ENCODE measurements at places on chromosomes 5 and 9.

DNA sequence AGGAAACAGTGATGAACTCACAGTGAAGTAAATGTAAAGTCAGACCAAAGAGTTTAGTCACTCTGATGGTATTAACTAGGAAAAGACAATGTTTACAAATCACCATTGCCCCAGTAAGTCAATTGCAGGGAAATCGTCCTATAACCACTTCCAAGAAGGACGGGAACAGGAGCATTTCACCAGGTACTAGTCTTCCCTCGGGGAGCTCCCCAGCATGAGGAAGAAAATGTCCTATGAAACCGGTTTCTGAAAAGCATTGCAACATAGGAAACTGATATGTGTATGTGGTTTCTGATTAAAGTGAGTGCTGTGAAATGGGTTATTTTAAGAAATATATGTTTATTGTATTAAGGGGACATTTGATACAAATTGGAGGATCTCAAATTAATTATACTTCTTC, 626.7 kb upstream of the ADAMTS16 start:
- DNase-seq: no peak

DNA sequence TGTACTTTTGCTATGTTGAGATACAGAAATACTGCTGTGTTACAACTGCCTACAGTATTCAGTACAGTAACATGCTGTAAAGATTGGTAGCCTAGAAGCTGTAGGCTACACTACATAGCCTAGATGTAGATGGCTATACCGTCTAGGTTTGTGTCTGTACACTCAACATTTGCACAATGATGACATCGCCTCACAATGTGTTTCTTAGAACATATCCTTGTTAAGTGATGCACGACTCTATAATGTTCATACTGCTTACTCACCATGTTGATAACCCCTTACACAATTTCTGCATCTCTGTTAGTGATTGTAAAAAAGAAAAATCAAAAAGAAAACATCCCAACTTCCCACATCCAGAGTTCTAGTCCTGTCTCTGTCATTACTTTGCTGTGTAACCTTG, 450.0 kb downstream of the CCDC171 start:
- DNase-seq: no peak

DNA sequence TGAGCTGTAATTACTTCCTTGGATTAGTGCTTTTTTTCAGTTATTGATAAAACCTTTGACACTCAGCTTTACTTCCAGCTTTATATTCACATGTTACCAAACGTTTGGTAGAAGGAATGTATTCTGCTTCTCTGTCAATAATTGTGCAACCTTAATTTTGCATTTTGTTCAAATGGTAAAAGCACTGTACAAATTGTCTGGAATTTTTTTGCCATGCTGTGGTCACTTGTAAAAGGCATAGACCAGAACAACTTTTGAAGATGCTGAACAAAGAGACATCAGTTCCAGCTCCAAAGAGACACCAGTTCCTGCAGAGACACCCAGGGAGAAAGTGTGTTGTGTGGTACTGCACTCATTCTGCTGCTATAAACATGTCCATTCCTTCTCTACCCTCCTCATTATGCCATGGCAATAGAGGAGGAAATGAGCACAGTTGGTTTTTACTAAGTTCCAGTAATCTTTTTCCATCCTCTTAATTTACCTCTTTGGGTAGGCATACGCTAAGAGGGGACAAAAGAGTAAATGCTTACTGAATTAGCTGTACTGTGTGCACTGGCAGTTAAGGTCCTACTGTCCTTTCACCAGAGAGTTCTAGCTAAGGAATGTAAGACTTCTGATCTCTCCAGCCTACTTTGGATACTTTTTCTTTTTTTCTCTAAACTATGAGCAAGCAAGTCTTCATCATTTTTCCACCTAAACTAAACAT, 387.4 kb downstream of the FGF10 start:
- DNase-seq: no peak

- no peak for DNase-seq
These were observed 9.5 kb downstream of the NUDT2 start for GRCh38 chr9:34338665-34339385.

- no peak for DNase-seq
These were observed 24.9 kb downstream of the NEK6 start for GRCh38 chr9:124282442-124283227.

All from ecto neural progenitor cell (in vitro differentiated cells).